ENCODE measurements at places on chromosomes 12 and 14.

DNA sequence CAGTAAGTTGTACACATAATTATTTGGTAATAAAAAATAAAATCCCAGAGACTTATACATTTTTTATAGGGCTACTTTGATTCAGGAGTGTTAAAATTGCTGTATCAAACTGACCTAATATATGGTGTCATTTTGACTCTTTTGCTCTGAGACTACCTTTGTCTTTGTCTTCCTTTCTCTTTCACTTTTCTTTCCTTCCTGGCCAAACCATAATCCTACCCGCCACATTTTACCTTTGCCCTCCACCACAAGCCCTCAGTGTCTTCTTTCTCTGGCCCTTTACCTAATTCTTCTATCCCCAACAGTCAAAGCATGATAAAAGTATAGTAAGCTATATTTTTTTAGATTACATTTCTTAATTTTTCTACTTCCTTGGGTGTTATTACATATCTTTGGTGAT is 62.0 kb downstream of the CAND1 start:
- DNase-seq, result no peak

DNA sequence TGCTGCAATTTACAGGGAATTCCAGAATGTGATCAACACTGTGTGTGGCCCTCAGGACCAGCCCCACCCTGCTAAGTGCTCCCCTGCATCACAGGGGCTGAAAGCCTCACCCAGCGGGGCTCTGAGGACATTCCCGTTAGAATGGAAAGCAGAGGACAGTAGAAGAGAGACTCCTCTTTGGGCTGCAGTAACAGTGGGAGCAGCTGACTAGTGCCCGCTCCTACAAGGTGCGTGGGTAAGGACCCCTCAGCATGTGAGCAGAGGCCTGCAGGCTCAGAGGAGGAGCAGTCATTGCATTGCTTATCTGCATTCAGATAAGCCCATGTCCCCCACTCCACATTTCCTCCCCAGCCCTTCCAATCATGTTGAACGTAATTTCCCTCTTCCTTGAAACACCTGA is 120.1 kb downstream of the ITPR2 start:
- no peak for DNase-seq

DNA sequence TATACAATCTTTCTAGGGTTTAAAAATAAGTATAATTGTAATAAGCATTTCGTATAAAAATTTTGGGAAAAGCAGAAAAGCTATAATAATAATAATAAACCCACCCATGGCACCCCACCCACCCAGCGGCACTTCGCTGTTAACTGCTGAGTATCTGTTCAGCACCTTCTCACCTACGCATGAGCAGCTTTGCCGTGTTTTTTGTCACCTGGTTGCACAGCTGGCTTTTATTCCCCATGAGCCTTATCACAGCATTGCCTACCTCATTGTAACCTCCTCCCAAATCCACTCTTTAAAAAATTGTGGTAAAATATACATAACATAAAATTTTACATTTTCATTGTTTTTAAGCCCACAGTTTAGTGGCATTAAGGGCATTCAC is 34.7 kb downstream of the CYP46A1 start:
- DNase-seq, result no peak

GRCh38 chr12:15691388-15691787 is 97.8 kb downstream of the EPS8 start:
- DNase-seq, result no peak

DNA sequence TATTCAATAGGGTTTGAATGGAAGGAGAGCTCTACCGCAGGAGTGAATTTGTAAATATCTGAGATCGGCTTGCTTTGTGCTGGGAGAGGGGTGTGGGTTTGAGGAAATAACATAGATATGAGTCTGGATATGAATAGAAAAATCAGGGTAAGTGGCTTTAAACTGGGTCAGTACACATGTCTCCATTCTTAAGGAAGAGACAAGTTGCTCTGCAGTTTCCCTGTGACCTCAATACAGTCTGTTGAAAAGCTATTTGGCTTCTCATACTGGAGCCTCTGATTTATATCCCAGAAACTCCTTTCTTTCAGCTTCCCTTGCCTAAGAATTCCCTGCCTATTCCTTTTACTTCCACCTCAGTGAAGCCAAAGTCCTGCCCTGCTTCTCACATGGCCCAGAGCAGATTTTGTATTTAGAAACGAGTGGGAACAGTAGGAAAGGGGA is 153.5 kb upstream of the ATF7IP start:
- DNase-seq, result peak; percentile 31

GRCh38 chr12:92597997-92598396 is 104.8 kb upstream of the PLEKHG7 start:
- DNase-seq, result no peak

DNA sequence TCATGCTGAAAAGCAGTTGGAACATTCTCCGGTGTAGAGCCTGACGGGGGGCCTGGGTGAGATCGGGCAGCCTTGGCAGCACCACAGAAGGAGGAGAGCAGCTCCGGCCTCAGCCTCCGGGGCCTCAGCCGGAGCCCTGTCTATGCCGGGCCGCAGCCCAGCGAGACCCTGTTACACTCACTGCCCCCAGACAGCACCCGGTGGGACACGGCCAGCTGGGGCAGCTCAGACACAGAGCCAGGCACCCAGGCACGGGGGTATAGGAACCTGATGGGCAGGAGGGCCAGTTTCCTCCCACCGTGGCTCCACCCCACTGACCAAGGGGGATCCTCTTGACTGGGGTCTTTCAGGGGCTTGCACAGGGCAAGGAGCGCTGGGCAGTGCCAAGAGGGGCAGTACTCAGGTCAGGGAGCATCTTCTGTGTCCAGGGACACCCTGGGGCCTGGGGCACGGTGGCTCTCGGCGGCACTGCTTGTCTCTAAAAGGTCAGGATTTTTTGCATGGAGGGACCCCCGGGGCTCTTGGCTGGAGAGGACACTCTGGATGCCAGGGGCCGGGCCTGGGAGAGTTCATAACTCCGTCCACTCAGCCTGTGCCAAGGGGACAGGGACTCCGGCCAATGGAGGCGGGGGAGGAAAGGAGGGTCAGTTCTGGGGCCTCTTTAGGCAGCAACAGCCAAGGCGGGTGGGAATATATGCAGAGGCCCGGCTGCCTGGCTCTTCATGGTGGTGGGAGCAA is 9.4 kb downstream of the INF2 start:
- DNase-seq, result no peak

Measured in retinal pigment epithelial cell (primary cell).